ENCODE measurements at places on chromosomes 11 and 22.

DNA sequence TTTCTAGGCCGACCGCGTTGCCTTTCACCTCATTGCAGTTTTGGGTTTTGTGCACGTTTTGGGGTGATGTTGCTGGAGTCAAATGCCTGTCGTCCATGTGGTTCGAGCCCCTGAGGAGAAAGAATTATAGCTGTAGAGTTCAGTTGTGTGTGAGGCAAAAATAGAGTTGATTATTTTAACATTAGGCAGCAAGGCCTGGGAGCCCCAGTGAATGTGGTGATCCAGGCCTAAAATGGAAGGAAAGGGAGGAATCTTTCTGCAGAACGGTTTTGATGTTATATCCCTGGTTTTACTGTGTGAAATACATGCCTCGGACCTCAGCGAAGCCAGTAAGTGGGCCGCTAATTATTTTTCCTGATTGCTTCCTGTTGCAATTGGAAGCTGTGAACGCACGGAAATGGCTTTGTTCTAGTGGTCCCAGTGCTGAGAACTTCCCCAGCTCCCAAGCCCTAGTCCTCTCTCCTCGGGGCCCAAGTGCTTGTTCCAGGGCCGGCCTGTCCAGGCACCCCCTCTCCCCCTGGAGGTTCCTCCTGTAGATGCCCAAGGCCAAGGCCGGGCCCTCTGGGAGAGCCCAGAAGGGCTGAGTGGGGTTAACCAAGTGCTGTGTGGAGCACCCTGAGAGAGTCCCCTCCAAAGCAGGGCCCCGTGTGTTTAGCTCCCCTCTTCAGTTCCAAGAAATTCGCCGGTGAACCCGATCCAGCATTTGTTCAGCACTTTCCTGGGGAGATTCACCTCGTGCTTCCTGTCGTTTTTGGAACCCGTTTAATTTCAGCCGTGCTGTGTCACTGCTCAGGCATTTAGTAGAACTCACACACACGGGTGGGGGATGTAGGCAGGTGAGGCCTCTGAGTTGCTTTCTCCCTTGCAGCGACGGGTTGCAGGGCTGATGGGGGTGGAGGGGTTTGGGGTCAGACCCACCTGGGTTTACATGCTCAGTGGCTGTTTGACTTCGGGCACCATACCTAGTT lies 2.1 kb downstream of the LRP5 start:
- no peak for DNase-seq

GRCh38 chr11:71286701-71287643 lies 34.6 kb upstream of the SHANK2 start:
- no peak for DNase-seq

DNA sequence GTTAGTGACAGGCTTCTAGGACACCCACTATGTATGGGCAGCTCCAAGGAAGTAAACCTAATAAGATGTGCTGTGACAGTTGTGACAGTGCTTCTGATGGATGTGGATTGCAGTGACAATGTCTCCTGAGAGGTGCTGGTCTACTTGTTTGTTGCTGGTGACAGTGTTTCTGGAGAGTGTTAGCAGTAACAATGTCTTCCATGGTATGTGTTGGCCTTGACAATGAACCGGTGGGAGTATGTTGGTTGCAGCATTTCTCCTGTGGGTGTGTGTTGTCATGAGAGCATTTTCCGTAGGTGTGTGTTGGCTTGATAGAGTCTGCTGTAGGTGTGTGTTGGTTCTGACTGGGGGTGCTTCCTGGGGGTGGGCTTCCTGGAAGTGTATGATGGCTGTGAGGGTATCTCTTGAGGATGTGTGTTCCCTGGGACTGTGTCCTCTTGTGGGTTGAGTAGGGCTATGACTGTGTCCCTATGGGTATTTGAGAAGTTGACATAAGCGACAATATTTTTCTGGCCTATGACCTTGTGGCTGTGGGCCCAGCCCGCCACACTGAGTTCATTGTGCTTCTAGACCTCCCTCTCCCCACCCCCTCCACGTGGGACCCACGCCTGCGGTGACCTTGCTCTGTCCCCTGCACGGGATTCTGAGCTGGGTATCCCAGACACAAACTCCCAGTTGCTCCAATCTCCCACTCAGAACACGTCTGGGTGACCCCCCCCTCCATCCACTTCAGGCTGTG lies 1.2 kb downstream of the DCHS1 start:
- no peak for DNase-seq

GRCh38 chr11:60864856-60865513 lies 2.4 kb upstream of the ZP1 start:
- no peak for DNase-seq

DNA sequence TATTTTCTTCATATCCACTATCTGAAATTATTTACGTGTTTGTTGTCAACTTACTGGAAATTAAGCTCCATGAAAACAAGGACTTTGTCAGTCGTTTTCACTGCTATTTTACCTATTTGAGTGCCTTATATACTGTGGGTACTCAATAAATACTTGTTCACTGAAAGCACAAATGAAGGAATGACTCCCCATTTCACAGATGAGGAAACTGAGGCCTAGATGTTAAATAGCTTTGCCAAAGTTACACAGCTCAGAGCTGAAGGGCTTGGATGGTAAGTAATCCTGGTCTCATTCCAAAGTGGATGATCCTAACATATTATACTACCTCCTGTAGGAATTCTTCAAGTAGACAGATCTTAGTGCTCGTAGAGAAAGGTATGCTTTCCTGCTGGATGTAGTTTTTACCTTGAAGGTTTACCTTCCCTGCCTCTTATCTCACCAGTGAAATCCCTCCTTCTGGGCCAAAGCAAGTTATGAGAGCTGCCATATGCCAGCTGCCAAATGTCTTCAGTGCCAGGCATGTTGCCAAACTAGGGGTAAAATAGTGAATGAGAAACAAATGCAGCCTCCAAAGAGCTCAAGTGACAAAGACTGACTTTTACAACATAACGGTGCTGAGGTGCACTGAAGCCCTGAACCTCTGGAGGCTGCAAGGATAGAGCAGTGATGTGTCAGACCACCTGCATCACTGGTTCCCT lies 129.7 kb downstream of the TRIM44 start:
- no peak for DNase-seq

GRCh38 chr11:102426000-102426399 lies 26.6 kb downstream of the TMEM123 start:
- DNase-seq, result no peak

- DNase-seq, result no peak
Measured at GRCh38 chr11:3959903-3960265, 104.4 kb downstream of the STIM1 start.

- no peak for DNase-seq
Measured at GRCh38 chr22:41845380-41846267, 12.7 kb downstream of the SREBF2 start.

DNA sequence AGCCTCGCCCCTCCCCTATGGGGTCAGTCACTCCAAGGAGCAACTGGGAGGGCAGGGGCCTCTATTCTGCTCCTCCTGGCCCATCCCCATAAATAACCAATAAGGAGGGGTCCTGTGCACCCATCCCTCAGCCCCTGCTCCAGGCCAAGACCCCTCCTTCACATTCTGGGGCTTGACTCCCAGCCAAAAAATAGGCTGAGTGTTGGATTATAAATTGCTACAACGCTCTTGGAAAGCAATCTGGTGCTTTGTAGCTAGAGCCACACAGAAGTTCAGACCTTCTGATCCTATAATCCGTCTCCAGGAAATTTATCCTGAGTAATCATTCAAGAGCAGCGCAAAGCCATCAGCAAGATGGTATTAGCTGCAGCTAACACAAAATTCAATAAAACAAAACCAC lies 42.5 kb downstream of the ABCC8 start:
- no peak for DNase-seq

- no peak for DNase-seq
Measured at GRCh38 chr22:30167734-30168133, 78.8 kb downstream of the LIF start.

GRCh38 chr11:62556875-62557631 lies 10.4 kb upstream of the AHNAK start:
- DNase-seq, result peak; percentile 83

DNA sequence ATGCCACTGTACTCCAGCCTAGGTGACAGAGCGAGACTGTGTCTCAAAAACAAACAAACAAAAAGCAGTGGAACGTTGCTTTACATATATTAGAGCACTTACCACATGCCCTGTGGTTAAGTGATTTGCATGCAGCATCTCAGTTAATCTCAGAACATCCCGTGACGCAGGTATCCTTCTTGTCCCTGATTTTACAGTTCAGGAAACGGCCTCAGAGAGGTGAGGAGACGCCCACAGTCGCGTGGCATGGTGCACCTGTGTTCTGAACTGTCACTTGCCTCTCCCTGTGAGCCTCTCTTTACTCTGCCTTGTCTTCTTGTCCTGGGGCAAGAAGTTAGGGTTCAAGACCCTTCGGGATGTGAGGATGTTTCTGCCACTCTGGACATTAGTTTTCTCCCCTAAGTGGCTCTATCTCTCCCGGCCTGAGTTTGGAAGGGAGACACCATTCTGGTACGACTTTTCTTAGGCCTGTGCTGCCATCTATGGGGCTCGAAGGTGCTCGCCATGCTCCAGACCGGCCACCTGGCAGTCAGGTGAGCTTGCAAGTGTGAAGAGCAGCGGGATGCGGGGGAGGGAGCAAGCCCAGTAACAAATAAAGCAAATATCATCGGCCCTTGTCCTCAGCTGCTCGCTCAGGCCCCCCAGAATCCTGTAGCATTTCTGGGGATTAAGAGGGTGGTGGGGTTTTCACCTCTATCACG lies 25.6 kb downstream of the YWHAH start:
- peak; percentile 85 for DNase-seq

GRCh38 chr11:102121329-102121728 lies 11.1 kb downstream of the YAP1 start:
- no peak for DNase-seq

GRCh38 chr11:64743591-64744543 lies at the start of gene RASGRP2:
Gene RASGRP2, minus strand, starts transcription at chr11:64744142. Its CDS starts 1,276 bp downstream, at chr11:64742866.
- peak; percentile 89 for DNase-seq

DNA sequence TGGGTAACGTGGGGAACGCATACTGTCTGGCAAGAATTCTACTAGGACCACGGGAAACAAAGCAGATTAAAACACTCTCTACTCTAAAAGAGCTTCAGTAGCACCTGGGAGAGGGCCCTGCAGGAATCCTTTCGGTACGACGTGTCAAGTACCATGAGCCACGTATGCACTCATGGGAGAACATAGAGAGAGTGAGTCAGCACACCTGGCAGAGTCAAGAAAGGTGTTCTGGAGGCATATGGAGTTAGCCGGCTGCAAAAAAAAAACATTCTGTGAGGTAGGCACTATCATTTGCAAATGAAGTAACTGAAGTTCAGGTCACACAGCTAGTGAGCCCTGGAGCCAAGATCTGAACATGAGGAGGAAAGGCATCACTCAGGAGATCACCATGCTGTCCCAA lies 71.1 kb upstream of the BID start:
- DNase-seq, result no peak

DNA sequence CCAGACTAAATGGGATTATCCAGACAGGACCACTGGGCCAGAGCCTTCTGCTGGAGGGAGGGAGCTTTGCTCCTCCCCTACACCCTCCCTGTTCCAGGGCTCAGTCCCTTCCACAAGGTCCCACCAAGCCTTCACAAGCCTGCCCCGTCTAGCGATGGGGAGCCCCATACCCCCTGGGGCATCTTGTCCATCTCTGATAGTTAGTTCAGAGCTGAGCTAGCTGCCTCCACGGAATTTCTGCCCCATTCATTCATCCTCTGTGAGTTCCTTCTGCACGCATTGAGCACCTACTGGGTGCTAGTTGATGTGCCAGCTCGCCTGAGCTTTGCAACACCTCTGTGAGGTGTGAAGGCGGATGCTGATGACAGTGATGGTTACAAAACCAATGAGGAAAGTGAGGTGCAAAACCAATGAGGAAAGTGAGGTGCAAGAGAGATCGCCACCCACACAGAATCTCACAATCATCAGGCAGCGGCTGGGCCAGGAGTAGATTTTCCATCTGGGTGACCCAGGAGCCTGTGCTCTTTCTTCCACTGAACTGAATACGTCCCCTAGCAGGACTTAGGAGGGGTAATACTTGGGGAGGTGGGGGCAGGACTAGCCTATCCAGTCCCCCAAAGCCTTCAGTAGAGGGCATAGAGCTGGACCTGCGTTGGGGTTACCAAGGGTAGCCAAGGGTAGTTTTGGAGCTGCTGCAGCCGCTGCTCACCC lies 21.5 kb upstream of the CBX7 start:
- DNase-seq, result peak; percentile 60

DNA sequence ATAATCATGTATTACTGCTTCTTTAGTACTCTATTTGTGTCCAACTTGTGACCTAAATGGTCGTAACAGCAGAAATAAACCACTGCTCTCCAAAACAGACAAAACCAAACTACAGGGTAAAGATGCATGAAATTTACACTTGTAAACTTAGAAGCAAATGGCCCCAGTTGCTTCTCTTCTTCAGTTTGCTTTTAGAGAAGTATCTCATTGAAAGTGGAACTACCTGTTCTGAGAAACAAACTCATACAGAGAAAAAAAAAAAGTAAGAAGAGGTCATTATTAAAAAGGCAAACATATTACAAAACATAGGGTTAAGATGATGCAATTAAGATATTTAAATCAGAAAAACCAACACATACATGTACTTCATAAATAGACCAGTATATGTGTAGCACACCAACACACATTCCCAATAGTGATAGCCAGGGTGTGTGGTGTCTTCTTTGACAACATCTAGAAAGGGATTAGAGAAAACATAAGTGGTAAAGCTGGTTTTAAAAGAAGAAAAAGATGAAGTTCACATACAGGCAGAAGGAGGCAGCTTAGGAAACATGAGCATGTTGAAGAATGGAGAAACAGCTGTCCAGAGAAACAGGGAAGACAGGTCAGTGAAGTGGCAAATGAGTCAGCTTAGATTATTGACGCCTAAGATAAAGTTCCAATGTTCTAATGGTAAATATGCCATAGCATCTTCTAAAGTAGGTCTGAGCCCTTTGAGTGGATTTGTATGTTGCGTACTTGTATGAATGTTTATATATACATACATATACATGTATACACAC lies 844.7 kb upstream of the CCDC90B start:
- no peak for DNase-seq

- no peak for DNase-seq
Measured at GRCh38 chr11:60251485-60252212, 8.7 kb upstream of the MS4A4E start.

DNA sequence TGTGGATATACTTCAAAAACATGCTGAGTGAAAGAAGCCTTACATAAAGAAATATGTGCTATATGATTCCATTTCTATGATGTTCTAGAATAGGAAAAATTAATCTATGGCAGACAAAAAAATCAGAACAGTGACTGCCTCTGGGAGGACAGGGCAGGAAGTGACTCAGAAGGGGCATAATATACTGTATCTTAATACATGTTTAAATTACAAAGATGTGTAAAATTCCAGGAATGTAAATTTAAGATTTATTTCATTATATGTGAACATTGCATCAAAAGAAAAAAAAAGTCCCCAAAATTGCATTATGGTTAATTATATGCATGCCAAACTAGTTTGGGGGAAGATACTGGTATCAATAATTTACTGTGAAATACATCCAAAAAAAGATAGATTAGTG lies 32.2 kb downstream of the SBF2 start:
- no peak for DNase-seq

DNA sequence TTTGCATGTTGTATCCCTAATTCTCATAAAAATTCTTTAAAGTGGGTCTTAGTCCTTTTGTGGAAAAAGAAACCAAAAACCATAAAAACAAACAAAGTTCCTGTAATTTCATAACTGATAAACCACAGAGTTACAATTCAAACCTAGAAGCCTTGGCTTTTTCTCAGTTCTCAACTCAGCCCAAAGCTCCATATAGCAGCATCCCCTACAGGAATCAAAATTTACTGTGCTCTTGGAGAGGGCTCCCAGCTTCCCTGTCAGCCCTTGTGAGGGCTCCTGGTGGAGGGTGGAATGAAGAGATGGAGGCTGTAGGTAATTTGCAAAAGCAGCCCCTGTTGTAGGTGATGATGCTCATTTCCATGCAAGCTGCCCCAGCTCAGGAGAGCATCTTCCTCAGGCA lies 506.1 kb upstream of the KIRREL3 start:
- no peak for DNase-seq

- DNase-seq, result no peak
Measured at GRCh38 chr11:132683602-132684001, 848.7 kb downstream of the OPCML start.
